Naive thymus-derived CD4-positive, alpha-beta T cell (primary cell): ENCODE measurements at places on chromosomes 4 and X.

DNA sequence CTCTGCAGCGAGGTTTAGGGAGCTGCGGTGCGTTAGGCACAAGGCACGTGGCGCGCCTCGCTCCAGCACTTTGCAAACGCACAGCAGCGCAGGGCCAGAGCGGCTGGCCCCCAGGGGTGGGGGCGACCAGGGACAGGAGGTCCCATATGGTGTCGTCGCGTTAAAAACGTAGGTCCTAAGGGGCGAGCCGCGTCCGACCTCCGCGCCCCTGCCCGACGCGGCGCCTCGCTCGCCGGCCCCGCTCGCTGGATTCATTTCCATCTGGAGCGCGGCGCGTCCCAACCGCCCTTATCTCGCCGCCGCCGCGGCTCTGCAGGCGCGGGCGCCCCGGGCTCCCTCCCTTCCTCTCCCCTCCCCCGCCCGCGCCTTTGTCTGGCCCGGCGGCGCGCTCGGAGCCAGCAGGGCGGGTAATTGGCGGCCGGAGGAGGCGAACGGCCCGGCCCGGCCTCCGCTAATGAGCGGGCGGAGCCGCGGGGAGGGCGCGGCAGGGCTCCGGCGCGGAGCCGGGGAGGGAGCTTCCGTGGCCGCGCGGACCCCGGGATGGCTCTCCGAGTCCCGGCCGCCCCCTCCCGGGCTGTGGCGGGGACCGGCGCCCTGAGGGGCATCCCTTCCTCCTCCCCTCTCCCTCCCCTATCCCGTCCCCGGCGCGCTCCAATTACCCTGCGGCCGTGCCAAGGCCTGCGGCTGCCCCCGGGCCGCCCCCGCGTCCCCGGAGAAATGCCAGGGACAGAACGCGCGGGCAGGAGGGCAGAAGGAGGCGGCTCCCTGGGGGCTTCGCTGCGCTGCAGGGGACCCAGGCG is 409.0 kb downstream of the BCOR start:
- no peak for DNase-seq

GRCh38 chr4:151472297-151472696 is 63.3 kb downstream of the FHIP1A start:
- DNase-seq: no peak

DNA sequence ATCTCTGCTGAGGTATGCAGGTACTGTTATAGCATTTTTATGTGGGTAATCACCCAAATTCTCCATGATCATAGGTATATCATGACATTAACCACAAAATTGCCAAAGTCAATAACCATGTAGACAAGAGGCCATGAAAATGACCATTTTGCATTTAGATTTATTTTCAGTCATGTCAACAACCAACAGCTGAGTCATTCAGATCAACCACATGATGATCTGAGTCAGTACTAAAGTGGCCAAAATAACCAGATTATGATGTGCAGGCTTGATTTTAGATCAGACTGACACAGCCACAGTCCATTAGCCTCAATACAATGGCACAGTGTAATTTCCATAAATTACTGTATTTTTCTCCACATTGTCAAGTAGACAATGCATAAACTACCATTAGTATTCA is 240.5 kb downstream of the GRIA3 start:
- no peak for DNase-seq

- DNase-seq: no peak
Measured at GRCh38 chr4:181548873-181549575, 694.2 kb upstream of the TENM3 start.

GRCh38 chrX:130523460-130524394 is 121.9 kb downstream of the RBMX2 start:
- DNase-seq: no peak

DNA sequence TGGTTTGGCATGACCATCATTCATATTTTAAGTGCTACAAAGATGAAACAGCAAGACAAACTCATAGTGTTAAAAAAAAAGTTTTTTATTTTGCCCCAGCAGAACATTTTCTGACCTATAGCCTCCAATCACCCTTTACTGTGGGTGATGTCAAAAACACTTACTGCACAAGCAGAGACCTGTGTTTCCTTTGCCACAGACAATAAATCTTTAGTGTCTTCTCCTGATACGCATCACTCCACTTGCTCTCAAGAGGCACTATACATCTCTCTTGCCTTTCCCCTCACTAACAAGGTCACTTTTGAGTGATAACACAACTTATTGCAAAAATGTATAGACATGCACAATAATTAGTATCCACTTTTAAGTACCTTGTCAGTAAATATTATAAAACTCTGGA is 125.6 kb downstream of the ANTXR2 start:
- DNase-seq: no peak

DNA sequence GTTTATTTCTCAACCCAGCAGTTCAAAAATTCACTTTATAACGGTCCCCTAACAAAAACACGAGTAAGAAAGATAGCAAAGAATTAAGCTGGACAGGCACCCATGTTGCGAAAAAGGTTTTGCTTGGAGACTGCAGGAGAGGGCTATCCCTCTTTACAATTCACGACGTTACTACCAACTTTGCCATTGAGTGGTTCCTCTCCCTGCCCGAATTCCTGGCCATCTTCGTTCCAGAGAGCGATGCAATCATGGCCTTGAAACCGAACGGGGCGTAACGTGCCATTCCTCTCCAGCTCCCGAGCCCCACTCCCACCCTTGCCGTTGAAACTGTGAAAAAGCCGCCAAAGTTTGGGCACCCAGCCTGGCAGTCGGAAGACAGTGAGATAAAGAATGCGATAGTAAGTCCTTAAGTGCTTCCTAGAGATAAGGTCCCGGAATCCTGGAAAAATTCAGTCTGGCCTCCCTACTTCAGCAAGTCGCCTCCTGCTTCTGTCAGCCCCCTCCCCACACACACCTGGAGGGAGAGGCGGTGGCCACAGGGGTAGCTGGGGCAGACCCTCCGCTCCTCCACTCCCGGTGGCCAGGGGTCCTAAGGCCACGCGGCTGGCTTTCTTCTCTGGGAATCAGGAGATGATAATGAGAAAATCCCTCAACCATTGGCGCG is 65.2 kb downstream of the FBXO8 start:
- no peak for DNase-seq

GRCh38 chr4:59612235-59612634 is 1587.9 kb upstream of the ADGRL3 start:
- no peak for DNase-seq

DNA sequence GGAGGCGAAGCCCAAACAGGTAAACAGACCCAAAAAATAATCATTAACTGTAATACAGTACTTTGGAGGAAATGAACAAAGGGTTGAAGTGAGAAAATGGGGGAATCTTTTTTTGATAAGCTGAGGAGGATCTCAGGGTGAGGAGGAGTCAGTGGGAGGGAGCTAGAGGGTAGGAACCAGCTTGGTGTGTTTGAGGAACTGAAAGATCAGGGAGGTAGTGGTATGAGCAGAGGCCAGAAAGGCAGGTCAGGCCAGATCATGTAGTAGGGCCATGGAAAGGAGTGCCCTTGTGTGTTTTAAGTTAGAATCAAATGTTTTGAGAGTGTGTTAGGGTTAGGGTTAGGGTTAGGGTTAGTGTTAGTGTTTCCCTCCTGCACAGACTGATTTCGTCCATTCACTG is 48.8 kb downstream of the PPP2R2C start:
- no peak for DNase-seq

GRCh38 chrX:9957743-9958142 is 9.4 kb upstream of the CLDN34 start:
- no peak for DNase-seq

- DNase-seq: no peak
Measured at GRCh38 chrX:110363244-110363643, 4.6 kb downstream of the RTL9 start.

DNA sequence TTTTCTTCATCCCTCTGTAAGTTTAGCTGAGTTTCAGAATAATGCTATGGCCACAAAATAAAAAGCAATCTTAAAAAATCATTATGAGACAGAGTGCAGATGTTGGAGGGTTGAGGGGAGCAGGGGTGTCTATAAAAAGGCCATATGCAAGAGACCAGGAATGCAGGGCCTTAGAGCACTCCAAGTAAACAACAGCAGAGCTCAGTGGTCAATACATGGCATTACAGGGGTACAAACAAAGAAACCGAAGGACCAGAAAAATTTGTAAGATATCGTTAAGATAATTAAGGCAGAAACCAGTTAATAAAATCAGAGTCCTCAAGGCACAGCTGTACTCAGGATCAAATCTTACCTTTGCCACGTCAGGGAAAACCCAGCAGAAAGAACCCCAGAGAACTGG is 28.4 kb upstream of the NDST3 start:
- DNase-seq: no peak

DNA sequence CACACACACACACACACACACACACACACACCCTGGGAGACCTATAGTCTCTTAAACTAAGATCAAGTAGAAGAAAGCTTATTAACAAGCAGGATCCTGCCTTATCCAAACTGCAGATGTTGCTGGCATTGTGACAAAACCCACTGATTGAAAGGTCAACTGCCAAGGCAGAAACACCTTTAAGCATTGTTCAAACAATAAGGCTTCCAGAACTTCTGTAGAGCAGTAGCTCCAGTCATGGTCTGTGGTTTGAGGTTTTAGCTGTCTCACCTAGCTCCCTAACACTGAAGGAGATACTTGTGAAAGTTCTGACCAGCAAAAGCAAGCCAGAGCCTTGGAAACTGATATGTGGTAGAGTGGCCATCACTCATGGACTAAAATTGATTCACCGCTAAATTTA is 59.8 kb downstream of the PTCHD1 start:
- DNase-seq: no peak

GRCh38 chr4:79492148-79492547 is 84.1 kb upstream of the GK2 start:
- DNase-seq: no peak

- no peak for DNase-seq
Measured at GRCh38 chrX:150363561-150364346, 637 bp downstream of the MAMLD1 start.
